ENCODE measurements at places on chromosomes 6 and 20.

DNA sequence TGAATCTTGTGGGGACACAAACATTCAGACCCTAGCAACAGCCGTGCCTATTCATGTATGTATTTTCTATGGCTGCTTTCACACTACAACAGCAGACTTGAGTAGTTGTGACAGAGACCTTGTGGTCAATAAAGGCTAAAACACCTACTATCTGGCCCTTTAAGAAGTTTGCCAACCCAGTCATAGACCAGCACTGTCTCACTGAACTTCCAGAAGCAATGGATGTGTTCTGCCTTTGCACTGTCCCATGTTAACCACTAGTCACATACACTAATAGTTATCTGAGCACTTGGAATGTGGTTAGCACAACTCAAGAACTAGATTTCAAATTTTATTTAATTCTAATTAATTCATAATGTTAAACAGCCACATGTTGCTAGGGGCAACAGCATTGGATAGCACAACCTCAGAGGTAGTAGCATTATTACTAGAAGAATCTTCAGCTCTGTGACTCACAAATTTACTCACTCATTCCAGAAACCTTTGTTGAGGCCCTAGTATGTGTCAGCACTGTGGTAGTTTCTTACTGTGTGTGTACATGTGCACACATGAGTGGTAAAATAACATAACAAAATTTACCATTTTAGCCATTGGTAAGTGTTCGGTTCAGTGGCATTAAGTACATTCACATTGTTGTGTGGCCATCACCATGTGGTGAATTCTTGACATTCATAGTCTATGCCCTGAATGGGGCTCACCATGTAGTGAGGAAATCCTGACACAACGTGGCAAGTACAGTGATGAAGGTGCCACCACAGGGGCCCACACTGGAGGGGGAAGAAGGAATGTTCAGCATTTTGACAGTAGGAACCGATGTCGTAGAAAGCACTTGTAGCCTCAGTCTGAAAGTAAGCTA, 107.3 kb downstream of the CEP57L1 start:
- no peak for DNase-seq

DNA sequence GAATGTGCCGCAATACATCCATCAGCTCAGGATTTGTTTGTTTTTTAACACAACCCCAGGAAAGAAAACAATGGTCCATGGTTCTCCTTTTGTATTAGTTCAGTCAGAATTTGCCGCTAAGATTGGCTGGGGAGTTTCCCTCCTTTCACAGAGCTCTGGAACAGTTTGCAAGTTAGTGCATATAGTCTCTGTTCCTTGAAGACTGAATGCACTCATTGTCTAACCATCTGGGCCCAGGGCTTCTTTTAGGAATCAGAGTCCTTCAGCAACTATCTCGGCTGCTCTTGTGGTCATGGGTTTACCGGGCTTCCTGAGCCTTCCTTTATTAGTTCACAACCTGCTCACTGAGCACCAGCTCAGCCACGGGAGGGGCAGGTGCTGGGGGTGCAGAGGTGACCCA, 121.3 kb downstream of the SLC23A2 start:
- no peak for DNase-seq

DNA sequence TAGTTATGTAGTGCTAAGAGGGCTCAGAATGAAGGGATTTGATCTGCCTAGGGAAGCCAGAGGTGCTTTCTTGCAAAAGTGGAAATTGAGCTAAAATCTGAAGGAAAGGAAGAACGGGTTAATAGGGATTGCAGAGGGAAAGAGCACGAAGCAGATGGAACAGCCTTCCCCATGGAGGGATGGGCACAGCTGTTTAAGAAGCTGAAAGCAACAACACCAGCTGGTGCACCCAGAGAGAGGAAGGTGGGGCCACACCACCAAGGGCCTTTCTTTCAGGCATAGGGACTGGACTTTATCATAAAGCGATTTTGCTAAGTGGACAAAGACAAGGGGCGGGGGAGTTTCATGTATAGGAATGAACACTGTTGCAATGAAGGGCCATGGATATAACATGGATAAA, 65.8 kb upstream of the SNRPB2 start:
- DNase-seq = no peak

DNA sequence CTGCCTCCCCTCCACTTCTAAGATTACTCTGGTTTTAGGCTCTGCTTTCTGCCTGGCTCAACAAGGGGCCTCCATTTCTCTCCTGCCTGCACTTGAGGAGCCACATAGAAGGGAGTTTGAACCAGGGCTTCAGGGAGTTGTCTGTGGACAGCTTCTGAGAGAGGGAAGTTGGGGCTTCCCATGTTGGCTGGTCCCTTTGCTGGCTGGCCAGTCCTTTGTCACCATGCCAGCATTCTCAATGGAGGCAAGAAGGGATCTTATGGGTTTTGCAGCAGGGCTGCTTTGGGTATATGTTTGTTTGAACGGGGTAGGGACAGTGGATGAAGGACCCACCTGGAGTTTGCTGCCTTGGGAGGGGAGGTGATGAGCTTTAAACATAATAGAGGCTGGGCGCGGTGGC, 124.9 kb downstream of the CARMIL1 start:
- DNase-seq = no peak

DNA sequence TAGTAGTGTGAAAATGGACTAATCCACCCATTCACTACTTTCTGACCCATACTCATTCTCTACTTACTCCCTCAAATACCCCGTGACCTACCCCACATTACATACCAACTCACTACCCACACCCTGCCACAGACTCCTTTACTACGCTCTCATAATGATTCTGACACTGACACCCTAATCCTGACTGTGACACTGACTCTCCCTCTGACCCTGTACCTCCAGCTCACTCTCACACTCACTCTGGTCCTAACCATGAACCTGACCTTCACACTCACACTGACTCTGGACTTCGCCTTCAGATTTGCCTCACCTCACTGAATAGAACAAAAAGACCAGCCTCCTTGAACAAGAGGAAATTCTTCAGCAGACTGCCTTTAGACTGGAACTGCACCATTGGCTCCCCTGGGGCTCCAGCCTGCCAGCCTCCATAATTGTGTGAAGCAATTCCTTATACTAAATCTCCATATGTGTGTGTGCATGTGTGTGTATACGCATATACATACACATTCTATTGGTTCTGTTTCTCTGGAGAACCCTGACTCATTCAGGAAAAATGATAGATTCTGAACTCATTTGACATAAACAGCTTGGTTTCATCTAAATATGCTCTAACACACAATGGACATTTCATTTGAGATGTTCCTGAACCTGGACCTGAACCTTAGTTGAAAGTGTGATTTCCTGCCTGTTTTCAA, 10.5 kb upstream of the ZNF343 start:
- DNase-seq = no peak

DNA sequence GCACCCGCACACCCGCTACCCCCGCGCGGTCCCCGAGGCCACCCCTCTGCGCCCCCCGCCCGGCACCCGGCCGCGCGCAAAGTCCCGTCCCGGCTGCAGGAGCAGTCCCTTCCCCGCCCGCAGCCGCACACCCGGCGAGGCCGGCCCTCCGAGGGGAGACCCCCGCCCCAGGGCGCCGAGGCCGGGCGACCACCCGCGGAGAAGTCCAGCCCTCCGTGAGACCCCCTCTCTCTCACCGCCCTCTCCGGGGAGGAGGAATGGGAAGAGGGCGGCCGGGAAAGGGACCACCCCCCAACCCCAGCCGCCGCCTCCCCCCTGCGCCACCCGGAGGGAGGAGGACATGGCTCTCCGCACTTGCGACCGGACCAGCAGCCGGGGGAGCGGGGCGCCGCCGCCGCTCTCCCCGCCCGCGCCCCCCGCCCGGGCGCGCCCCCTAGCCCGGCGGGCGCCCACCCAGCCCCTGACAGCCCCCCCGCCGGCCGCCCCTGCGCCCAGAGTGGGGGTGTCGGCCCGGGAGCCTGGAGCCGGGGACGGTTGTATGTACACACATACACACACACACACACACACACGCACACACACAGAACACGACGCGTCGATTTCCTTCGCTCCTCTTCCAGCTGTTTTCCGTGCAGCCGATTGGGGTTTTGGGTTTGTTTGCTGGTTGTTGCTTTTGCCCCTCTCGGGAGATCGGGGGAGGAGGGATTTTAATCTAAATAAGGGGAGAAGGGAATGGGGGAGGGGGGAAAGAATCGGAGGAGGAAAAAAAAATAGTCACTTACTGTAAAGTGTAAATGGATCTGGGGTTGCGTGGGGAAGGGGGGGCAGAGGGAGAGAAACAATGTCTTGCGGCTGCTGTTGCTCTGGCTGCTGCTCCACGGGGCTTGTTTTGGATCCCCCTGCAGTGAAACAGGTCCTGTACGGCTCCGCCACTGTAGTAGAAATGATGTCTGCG, at the start of gene ATXN1:
Gene ATXN1, minus strand, starts transcription at position 945 of the 955 bp plus-strand sequence.
- no peak for DNase-seq

DNA sequence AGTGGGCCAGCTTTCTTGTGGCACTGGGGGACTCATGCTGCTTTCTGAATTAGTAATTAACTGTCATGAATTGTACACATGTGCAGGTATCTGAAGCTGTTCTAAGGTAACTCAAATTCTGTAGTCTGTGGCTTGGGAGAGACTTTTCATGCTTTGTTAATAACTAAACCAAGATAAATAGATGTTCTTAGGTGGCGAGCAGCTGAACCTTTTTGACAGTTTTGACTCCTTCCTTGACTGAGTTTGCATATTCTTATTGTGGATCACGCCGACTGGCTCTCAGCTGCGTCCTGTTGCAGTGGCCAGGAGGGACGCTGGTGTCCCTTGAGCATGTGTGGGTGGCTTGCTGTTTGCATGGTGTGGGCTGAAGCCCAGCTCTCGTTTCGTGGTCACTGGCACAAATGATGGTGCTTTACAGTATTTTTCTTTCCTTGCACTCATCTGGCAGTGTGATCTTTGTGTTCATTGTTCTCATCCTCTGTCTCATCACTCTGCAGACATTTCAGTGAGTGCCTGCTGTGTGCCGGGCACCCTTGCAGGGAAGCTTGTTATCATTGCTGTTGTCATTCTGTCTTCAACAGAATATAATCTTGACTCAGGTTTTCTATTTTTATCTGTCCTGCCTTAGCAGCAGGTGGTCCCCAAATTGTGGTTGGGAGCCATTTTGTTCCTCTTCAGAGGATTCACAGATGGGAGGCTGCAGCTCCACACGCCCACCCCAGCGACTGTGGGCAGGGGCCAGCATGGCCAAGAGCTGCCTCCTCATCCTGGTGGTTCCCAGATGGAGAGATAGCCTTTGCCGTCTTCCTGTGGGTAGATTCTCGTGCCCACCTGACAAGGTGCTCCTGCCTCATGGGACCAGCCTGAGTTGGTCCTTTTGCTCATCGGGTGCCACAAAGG, 39.6 kb downstream of the DUSP22 start:
- DNase-seq = no peak

DNA sequence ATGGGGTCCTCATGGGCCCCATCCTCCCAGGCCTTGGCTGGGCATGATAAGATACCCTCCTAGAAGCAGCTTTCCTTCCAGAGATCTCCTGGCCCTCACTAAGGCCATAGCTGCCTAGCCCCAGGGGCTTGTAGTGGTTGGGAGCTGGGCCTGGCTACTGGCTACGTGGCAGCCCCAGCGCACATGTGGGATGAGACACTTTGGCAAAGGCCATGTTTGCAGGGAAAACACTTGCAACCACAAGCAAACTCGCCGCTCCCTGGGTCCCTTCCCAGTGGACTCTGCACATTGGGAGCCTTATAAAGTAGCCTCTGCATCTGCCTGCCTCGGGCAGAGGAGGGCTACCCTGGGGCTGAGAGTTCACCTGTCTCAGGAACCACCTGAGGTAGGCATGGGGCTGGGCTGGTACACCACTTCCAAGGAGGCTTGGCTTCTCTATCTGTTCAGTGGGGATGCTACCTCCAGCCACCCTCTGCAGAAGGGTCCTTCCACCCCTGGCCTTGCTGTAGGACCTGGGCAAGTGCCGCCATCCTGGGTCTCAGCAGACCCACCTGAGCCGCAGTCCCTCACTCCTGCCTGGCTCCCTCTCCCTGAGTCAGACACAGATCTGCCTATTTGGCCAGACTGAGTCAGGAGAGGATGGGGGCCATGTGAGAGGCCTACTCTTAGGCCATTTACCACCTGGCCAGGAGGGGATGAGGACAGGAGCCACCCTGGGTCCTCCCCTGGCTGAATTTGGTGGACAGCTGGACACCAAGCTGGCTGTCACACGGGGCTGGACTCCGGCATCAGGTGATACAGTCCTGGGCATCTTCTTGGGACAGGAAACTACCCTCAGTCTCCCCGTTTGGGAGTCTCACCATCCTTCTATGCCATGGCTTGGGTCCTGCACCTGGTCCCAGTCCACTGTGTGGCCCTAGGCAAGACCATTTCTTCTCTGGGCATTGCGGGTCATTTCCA, at the start of gene BPIFB2:
Gene BPIFB2, plus strand, starts transcription at position 329 of the 960 bp plus-strand sequence. CDS start 871 bp downstream, outside the sequence.
- no peak for DNase-seq

DNA sequence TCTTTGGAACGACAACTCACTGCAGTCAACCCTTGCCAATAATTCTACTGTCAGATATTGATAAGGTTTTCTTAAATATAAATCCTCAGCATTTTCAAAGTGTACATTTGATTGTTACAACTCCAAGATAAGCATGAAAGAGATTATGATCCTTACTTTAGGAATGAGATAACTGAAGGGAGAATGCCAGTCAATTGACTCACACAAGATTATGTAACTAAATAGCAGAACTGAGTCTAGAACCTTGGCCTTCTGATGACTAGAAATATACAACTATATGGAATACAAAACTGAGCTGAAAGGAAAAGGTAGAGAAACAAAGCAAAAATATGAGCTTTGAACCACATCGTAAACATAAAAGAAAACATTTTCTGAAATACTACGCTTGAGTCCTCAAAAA, 26.9 kb upstream of the STXBP5 start:
- no peak for DNase-seq

GRCh38 chr6:152771061-152771687, 20.6 kb downstream of the VIP start:
- DNase-seq = no peak

GRCh38 chr20:17838921-17839320, 129.7 kb downstream of the SNX5 start:
- DNase-seq = no peak

GRCh38 chr6:15304337-15305042, 58.6 kb downstream of the JARID2 start:
- DNase-seq = no peak

DNA sequence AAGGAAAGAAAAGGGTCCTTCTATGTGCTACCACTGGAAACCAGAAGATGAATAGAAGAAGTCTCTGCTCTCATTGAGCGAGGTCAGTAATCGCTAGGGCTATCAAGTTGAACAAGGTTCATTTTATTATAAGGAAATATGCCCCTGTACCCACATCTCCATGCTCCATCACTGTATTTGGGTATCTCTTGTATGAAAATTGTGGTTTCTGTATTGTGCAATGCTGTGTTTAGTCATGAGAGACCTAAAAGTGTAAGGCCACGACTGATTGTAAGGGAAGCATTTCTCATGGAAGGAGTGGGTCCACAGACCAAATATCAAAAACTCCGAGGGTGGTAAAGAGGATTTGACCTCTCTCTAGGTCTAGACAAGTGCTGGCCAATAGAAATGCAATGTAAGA, 3.6 kb upstream of the HS3ST5 start:
- DNase-seq = no peak

GRCh38 chr6:90068703-90069523, 174.6 kb downstream of the GJA10 start:
- no peak for DNase-seq

- DNase-seq = no peak
Observed at GRCh38 chr6:79506251-79506650, 31.0 kb downstream of the LCA5 start.

- DNase-seq = no peak
Observed at GRCh38 chr6:14690120-14691056, 555.5 kb upstream of the JARID2 start.

- DNase-seq = no peak
Observed at GRCh38 chr6:147222160-147222838, 18.1 kb downstream of the STXBP5 start.

Data from NCI-H2107 (cell line).